ENCODE measurements at places on chromosomes 11 and 22.

GRCh38 chr22:17085277-17086181, 729 bp downstream of the IL17RA start:
- no peak for DNase-seq

DNA sequence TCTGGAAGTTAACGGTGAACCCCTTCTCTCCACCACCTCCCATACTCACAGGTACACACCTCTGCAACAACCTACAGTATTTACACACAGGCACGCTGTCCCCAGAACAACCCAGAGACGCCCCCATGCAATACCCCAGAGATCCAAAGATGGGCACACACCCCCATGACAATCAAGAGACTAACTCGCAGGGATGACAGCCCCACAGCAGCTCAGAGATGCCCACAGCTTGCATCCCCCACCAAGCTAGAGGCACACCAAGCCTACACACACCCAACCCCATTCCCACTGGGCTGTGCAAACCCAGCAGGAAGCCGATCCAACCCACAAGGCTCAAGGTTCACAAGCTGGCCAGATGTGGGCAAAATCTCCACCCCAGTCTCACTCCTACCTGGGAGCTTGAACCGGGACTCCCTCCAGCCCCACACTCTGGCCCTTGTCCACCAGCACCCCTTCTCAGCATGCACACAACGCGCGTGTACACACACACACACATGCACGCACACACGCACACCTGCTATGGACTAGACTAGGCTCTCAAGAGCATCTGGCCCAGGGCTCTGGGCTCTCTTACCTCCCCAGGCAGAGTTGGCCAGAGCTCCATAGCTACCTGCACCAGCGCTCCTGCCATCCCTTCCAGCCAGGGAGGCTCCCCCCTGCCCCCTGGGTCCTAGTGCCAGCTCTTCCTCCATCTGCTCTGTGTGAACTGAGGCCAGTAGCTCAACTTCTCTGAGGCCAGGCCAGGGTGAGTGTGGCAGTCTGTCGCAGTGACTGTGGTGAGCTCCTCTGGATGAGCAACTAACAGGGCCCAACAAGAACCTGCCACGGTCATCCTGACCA, 11.5 kb downstream of the STARD10 start:
- DNase-seq: no peak

- no peak for DNase-seq
These were observed 55.2 kb upstream of the TOP3B start for GRCh38 chr22:22037740-22038139.

DNA sequence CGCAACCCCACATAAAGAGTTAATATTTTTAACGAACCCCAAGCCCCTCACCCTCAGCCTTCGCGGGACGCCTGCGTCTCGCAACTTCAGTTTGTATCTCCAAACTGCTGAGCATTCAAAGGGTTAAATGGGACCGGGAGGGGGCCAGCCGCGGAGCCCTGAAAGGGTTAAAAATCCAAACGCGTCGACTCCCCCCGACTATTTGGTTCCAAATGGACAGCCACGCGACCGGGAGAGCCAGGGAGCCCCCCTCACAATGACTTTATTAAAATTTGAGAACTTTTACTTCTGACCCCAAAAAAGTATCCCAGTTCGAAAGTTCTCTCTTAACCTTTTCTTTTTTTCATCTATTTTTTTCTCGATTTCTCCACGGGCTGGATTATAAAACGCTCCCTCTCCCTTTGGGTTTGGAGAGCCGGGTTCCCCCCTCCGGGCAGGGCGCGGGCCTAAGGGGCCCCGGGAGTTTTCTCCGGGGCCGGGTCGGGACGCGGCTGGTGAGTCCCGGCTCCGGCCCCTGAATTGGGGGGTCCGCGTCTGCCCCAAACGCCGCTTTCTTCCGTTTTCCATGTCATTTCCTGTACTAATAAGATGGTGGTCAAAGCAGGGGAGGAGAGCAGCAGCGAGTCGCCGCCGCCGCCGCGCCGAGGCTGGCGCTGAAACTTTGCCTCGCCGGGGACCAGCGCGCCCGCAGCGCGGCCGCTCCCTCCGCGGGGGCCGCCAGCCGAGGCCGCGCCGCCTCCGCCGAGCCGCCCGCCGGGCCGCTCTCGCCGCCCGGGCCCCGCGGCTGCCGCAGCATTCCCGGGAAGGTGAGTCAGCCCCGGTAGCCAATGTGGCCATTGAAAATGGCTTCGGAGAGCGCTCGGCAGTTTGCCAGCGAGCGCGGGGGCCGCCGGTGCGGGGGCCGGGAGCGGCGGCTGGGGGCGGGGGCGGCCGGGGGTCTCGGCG, at the start of gene PRDM11:
PRDM11 (plus strand) TSS at position 568 of the 945 bp plus-strand sequence. CDS start 35,128 bp downstream, outside the sequence.
- peak; percentile 32 for DNase-seq

DNA sequence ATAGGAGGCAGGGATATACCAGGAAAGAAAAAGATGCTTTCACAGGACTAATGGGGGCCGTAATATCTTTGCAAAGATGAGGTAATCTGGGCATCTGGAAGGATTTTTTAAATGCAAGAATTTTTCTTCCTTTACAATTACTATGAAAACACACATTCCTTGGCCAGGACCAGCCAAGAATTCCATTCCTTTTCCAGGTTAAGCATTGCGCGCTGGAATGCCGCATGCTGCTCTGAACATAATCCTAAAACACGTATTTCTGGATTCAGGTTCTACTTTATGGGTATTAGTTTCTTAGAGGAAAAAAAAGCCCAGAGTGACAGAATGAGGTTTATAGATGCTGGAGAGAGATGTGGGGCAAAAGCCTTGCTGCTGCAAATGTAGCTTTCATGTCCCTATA, 99.4 kb upstream of the SORL1-AS1 start:
- DNase-seq: no peak

- no peak for DNase-seq
These were observed 33.7 kb upstream of the SLC17A6 start for GRCh38 chr11:22304337-22304961.

DNA sequence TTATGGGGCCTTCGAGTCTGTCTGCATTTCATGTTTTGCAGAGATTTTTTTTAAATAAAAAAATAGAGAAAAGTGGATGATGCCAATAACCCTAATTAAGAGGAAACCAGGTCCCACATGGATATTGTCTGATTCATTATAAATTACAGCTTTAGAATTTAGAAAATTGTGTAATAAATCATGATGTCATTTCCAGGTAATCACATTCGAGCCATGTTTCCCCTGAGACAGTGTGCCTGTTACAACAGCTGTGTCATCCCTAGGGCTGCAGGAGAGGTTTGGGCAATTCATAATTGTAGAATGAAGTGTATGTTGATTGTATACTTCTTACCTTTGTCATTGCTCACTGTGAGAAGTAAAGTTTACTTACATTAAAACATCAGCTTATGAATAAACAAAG, 38.3 kb downstream of the NCAM1 start:
- no peak for DNase-seq

GRCh38 chr11:122309262-122309925, 193.4 kb upstream of the BLID start:
- no peak for DNase-seq

DNA sequence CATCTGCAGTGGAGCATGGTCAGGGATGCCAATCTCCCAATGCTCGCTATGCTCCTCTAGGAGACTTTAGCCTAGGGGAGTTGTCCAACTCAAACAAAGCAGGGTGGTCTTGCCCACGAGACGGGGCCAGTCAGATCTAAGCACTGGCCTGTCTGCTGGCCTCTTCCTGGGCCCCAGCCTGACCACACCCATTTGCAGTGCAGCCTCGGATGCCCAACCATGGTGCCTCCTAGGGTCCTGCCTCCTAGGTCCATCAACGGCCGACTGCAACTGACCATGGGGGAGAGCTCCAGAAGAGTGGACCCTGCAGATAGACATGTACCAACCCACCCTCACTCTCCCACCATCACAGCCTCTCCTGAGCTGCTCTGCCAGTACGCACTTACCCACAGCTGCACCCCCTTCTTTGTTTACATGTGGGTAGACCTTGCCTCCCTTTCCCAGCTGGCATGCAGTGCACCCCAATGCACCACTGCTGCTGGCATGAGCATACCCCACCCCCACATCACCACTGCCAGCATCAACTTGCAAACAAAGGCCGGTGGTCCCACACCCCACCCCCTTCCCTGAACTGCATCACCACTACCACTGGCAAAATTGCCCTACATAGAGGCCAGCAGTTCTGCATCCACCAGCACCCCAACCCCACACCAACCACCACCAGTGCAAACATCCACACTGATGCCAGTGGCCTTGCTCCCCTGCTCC, 27.6 kb upstream of the ARL14EP start:
- DNase-seq: no peak

Measured in activated T-helper 2 cell treated with anti-CD3 and anti-CD28 coated beads, Interferon-gamma antibody, Interleukin-2, Interleukin-4, amounts not matched to agents 10 μg/mL and 5 μg/mL and 100 μg/mL, durations not matched to agents 14 hours and 24 hours and 36 hours (primary cell).